ENCODE measurements at places on chromosomes 1 and 21. TPM values are rescaled to one million over a fixed set of nuclear protein-coding genes. Genes with fewer than 3 reads are reported as not detected.

GRCh38 chr1:221272940-221273339 lies 393.7 kb downstream of the HLX start:
- DNase-seq, result no peak

GRCh38 chr1:96365596-96366390 lies 355.8 kb upstream of the PTBP2 start:
- DNase-seq, result no peak

GRCh38 chr1:181131255-181131941 lies 42.9 kb downstream of the IER5 start:
- DNase-seq, result no peak

- DNase-seq, result no peak
Observed at GRCh38 chr1:155077346-155077745, 1.3 kb upstream of the EFNA3 start.

GRCh38 chr21:20999659-21000058 lies 1.4 kb downstream of the NCAM2 start:
- DNase-seq, result peak; percentile 65

DNA sequence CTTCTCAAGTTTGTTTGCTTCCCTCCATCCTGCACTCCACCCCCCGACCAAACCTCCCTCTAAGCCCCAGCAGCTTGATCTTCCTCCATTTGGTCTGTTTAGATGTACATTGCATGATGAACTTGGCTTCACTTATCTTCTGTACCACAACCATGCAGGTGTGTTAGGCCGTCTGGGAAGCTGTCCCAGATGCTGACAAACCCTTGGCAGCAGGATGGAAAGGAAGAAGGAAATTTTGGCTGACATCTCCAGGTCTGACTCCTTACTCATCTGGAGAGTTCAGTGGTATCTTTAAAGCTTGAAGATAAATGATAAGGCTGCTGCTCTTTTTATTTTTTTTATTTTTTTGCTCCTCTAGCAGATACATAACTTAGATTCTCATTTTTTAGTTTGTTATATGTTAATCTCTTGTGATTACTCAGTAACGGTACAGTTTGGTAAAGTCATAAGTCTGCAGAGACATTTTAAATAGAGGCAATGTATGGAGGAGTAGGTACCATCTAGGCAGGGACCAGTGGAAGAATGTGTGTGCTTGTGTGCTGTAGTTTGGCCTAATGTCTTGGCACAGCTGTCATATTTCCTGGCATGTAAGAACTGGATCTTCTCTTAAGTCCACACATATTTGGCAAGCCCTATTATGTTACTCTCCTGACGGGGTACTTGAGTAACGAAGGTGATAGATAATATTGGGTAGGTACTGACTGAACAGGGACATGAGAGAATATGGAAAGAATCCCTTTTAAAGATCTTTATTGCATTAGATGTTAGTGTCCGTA lies 79.7 kb downstream of the CACHD1 start:
- no peak for DNase-seq

DNA sequence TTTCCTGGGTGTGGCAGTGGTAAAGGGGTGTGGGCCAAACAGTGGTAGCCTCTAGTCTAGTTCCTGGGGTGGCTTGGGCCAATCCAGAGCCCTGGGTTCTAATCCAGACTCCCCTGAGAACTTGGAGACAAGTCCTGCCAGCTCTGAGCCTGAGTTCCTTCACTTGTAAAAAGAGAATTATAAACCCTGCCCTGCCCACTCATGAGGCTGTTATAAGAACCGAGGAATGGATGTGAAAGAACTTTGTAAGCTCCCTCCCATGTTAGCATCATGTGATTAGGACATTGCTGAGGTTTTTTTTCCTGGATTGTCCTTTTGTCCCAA lies 131.0 kb downstream of the RRAGC start:
- no peak for DNase-seq

DNA sequence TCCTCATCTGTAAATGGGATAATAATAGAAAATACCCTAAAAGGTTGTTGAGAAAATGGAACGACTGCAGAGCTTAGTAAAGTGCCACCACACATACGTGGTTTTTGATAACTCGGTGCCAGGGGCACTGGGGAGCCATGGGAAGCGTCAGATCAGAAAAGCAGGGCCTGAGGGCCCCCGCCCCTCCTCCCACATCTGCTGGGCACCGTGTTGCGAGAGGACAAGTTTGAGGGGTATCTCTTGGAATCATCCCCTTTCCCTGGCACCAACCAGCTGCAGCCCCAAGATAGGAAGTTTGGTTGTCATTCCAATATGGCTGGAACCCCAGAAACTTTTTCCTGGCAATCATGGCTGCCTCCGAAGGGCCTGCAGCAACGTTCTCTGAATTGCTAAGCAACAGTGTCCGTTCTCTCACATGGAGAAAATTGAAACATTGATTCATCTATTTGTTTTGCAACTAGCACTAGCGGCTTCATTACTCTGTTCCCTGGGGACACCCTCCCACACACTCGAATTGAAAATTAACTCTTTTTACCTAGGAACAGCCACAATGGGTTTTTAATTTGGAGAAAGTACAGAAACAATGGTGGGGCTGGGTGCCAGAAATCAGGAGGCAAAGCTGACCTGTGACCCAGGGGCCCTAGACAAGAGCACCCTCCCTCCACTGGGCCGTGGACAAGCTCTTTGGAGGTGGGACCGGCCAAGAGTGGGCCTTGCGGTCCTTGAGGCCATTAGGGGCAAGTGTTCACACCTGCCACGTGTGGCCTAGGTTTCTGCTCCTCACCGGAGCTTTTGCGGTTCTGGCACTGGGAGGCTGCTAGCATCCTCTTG lies 190.0 kb upstream of the VAMP3 start:
- DNase-seq, result peak; percentile 76

NIT1 gene
- 51.1 TPM for total RNA-seq

DRAM2 gene
- 51.0 TPM for total RNA-seq

AIM2 gene
- total RNA-seq, result 1.9 TPM

SAMD13 gene
- 6.1 TPM for total RNA-seq
